NCI-H1417 treated with DMSO at 0.1 percent for 48 hours (cell line): ENCODE measurements at places on chromosomes 6 and 20.

- no peak for DNase-seq
Measured at GRCh38 chr6:116136373-116136772, 10.4 kb upstream of the COL10A1 start.

- DNase-seq: no peak
Measured at GRCh38 chr6:43271944-43272343, 26.1 kb upstream of the SLC22A7 start.

- no peak for DNase-seq
Measured at GRCh38 chr6:150280703-150281102, 88.1 kb upstream of the IYD start.

GRCh38 chr6:3122823-3123182 lies 4.3 kb downstream of the BPHL start:
- no peak for DNase-seq

DNA sequence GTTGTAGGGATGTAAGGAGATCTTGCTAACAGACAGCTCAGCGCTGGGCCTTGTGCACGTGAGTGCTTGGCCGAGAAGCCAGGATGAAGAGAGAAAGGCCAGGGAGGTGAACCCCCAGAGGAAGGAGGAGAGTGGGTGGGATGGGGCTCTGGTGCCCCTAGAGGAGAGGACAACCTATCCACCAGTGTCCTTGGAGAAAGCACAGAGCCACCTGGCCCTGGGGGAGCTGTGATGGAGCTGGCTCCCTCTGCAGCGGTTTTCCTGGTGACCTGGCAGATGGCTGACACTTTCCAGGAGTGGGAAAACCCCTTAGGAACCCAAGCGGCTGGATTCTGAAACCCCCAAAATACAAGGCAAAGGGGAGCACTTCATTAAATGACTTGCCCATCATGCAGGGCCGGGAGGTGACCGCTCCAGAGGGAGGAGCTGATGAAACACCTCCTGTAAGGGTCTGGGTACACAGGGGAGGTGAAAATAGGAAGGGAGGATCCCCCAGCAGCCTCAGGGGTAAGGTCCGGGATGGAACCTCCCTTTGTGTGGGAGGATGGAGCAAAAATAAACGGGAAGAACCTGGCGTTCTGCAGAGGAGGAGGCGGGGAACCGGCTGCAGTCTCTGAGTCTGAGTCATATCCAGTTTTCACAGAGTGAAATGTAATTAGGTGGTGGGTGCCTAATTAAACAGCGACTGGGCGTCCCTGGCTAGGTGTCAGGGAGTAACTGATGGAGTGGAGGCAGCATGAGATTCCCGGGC lies 80.4 kb downstream of the SULF2 start:
- no peak for DNase-seq

DNA sequence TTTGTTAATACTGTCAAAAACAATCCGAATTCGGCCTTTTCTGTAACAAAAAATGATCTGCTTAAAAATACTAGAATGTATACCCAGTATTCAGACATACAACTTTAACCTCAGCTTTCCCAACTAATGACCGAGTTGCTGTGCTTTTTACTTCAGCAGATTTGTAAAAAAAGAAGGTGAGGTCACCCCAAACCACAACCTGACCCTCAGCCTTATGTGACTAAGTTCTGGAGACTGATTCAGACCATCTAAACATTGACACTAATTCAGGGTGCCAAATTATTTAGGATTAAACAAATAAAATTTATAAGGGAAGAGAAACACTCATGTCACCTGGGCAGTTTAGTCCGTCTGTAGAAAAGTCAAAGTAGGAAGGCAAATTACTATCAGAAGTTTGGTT lies 7.7 kb downstream of the CCN6 start:
- DNase-seq: no peak

DNA sequence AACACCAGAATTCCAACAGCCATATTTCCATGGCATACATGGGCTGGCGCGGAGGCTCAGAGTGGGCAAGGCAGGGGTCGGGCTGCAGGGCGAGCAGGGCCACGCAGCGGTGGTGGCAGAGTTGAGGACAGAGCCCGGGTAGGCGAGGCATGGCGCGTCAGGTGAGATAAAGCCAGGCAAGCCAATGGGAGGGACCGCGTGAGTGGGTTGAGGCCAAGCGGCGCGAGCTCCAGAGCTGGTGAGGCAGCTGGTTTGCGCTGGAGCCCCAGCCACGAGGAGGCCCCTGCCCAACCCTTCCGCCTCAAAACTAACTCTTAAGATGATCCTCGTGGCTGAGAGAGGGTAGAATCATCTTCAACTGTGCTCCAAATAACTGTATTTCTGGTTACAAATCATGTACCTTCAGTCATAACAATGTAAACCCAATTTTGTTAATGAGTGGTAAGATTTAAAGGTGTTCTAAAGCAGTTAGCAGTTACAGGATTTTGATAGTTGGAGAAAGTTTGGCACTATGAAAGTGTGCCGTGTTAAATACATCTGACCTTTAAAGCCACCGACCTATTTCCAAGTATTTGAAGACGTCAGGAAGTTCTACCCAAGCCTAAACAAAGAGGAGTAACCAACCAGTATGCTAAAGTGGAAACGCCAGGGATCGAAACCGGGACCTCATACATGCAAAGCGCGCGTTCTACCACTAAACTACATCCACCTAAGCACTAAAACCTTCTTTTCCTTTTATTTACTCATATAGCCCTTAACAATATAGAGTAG lies 107.9 kb downstream of the GPX5 start:
- no peak for DNase-seq

- no peak for DNase-seq
Measured at GRCh38 chr20:3778976-3779375, 2.3 kb downstream of the SPEF1 start.

DNA sequence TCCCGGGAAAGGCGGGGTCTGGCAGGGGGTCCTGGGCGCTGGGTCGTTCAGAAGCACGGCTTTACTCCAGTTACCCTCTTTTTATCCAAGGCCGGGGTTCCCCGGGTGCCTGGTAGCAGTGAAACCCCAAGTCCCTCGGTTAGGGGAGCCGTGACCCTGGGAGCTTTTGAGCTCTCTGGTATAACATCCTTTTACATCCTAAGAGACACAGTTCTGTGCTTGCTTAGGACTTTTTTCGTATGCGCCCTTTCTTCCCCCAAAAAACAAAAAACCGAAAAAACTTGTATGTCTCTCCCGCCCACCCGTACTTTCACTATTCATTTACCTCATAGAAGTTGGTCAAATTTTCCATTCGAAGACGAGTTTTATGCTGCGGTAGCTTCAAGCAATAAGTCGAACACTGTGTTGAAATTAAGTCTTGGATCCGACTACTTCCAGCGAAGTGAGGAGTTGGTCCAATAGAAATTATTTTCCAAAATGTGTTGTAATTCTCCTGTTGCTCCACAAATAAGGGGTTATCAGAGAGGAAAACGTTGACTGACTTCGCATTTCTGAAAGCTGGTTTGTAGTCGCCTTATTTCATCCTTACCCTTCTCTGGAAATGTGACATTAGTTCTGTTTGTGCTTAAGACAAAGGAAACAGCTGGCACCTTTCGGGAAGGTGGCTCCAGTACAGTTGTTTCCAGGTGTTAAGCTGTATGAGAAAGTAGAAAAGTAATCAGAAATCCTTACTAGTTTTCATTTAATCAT lies 816 bp upstream of the MAN1A1 start:
- no peak for DNase-seq

- DNase-seq: no peak
Measured at GRCh38 chr6:146850238-146850896, 251.6 kb downstream of the ADGB start.
